Activated T-cell treated with anti-CD3 and anti-CD28 coated beads, Interleukin-2, amount 50 U/mL, for 72 hours (primary cell): ENCODE measurements at places on chromosomes 1 and 21.

DNA sequence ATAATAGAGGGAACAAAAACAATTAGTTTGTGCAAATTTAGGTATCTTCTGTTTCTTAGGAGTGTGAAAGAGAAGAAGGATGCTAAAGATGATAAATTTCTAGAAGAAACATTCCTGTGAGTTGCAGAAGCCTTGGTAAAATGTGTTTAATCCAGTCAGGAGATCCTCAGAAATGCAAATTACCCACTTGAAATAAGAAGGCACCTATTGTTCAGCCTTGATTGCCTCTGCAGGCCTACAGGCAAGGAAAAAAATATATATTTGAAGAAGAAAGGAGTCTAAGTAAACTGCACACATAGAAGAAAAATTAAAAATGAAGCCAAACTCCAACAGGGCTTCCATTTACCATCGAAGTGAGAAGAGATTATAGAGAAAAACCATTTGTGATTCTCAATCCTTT is 51.0 kb upstream of the LHX8 start:
- no peak for DNase-seq

DNA sequence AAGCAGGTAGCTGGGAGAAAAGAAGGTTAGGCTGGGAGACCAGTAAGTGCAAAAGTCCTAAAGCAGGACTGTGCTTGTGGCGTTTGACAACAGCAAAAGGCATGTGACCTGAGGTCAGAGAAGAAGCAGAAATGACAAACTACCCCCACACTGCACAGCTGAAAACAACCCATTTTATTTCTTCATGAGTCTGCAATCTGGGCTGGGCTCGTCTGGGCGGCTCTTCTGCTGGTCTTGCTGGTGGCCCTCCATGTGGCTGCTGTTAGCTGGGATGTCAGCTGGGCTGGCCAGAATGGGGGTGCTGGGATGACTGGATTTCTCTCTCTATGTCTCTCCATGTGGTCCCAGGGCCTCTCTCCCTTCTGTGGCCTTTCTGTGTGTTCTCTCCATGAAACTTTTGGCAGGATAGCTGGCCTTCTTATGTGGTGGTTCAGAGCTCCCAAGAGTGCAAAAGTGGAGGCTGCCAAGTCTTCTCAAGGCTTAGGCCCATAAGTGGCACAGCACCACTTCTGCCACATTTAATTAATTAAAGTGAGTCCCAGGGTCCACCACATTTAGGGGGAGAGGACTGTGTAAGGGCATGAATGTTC is 128.6 kb downstream of the RIPK4 start:
- DNase-seq: no peak

DNA sequence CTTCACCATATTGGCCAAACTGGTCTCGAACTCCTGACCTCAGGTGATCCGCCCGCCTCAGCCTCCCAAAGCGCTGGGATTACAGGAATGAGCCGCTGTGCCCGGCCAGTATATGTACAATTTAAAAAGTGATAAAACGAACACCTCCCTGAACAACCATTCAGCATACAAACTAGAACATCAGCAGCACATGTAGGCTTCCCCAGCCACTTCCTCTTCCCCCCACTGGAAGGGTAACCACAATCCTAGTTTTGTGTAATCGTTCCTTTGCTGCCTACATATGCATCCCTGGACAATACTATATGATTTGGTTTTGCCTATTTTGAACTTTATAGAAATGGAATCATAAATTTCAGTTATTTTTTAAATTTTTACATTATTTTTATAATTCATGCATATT is 60.4 kb downstream of the DESI2 start:
- no peak for DNase-seq

DNA sequence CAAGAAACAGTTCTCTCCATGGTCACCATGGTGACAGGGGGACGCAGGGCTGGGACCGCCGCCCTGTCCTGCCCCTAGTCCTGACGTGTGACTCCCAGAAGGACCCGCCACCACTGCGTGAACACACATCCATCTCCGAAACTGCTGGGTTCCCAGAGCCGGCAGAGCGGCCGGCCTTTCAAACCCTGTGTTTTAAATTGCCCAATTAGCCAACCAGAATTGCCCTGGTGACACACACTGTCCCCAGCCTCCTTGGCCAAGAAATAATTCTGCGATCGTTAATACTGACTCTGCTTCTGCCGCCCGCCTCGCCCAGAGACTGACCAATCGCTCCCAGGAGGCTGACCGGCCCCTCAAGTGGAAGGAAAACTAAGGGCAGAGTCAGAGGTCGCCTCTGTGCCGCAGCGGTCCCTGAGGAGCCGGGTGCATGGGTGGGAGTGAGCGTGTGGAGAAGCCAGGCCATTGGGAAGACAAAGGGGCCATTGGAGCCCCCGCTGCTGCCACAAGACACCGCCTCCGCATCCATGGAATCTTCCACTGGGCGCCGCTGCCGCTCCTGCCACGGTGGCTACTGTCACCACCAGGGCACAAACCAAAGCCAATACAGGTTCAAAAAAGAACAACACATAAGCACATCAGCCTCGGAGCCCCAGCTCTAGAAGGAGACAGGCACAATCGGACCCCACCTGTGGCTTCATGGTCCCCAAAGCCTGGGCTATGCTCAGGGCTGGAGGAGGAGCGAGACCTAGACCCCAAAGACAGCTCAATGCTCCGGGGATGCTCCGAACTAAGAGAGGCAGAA is 273.2 kb downstream of the NPHP4 start:
- DNase-seq: no peak

- DNase-seq: peak; percentile 14
Measured at GRCh38 chr1:205274041-205274691, 46.4 kb downstream of the TMCC2 start.

- no peak for DNase-seq
Measured at GRCh38 chr1:154469844-154470560, 32.0 kb upstream of the TDRD10 start.
